Stimulated activated effector memory CD8-positive, alpha-beta T cell treated with anti-CD3 and anti-CD28 coated beads, Interleukin-12 subunit alpha, Interleukin-12 subunit beta, amount 100 ng/mL, for 72 hours (primary cell): ENCODE measurements at places on chromosomes 4 and X.

DNA sequence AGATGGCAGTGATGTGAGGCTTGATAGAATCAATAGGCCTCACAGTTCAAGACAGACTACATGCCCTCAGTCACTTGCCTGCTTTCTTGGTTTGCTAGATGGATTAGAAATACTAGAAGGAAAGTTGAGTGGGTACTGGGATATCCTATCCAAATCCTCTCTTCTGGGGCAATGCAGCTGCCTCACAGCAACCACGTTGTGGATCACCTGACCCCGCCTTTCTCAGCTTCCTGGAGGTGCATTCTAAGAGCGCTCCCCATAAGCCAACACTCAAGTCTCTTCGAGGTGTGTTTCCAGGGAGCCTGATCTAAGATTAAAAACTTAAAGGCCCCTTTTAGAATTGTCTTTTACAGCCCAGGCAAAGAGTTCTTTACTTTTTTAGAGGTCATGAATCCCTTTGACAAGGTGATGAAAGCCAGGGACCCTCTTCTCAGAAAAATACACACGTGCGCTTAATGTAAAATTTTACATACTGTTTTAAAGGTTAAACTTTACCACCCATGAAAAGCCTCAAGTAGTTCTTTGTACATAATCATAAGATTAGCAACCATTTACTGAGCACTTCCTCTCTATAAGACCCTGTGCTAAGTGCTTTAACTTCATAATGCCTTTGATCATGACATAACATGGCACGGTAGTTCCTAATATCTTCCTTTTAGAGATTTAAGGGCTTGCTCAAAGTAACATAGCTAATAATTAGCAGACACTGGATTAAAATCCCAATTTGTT, 840 bp upstream of the RPL34 start:
- no peak for DNase-seq

- DNase-seq: no peak
Measured at GRCh38 chr4:82499738-82500434, 61.9 kb downstream of the TMEM150C start.

DNA sequence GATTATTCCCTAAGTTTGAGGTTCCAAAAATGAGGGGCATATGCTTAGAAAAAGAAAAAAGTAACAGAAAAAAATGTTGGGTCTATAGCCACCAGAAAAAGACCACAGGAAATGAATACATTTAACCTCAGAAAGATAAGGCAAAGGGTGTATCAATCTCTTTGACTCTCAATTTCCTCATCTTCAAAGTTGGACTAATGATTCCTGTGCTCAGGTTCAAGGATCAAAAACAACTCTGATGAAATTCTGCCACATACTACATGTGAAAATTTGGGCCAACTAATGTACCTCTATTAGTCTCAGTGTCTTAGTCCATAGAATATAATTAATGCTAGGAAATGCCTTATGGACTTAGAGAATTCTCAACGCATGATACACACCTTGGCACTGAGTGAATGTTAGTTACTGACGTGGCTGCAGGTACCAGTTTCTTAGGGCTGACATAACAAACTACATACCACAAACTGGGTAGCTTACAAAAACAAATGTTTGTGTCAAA, 257.7 kb downstream of the ANKRD50 start:
- no peak for DNase-seq

DNA sequence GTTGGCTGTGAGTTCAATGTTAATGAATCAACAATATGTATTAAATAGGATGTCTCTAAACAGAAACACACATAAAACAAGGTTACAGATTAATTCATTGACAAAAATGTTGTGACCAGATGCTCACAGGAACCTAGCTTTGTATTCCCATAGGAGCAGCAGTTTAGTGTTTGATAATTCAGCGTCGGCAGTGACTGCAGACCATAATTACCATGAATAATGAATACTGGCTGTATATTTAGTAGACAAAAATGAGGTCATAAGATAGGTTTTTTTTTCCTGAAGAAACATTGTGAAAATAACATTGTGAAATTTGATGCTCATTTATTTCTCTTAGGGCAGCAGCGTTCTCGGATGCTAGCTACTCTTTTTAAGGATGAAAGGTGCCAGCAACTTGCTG, 27.8 kb downstream of the COPS4 start:
- no peak for DNase-seq

DNA sequence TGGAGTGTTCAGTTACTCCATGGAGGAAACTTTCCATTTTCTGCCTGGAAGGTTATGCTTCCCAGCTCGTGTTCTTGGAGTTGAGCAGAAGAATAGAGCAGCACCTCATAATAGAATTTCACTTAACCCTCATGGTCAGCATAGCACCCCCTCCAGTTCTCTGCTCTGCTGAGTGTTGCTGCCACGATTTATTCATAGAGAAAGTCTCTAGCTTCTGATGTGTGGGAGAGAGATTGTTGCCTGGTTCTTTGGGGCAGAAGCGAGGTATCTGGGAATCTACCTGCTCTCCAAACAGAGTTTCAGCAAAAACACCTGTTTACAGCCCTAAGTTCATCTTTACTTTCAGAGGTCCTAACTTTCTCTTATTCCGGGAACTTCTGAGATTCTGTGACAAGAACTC, 3.9 kb upstream of the DTHD1 start:
- no peak for DNase-seq

DNA sequence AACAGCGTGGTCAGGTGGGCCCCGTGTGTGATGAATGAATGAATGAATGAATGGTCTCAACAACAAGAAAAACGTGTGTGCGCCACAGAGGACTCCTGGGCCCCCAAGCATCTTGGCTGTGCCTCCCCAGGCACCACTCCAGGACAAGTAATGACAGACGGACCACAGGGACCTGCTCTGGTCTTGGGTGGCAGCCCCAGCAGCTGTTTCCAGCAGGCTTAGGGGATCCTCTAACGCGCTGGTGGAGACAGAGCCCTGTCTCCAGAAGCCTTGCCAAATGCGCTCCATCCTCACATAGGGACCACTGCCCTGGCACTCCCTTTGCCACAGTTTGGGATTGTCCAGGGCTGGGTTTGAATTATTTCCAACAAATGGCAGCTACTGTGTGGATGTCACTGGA, 39.1 kb downstream of the PSAPL1 start:
- DNase-seq: no peak

DNA sequence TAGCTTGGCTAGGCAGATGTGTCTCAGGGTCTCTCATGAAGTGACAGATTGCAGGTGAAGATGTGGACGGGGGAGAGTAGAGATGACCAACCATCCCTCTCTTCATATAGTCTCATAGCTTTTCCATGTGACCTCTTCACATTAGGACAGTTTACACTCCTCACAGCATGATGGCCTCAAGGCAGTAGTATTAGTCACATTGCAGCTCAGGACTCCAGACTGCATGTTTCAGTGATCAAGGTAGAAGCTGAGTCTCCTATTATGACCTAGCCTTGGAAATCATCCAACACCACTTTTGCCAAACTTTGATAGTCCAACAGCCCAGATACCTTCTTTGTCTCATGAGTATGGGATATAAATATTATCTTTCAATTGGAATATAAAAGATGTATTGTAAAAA, 147.7 kb downstream of the GASK1B start:
- no peak for DNase-seq

DNA sequence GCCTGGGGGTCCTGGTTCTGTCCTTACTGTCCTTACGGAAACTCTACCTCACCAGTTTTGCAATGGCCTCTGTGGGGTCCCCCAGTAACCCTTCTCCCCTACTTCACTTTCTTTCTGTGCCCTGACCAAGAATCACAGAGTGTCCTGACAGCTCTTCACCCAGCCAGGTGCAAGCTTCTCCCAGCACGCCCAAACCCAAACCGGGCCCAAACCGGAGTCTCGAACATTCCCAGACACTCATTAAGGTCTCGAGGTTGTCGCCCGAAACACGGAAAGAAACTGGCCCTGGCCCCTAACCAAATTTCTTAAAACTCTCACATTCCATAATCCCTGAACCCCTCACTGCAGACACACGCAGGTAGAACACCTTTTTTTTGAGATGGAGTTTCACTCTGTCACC, 19.1 kb downstream of the TRIML1 start:
- DNase-seq: no peak

GRCh38 chr4:8192748-8193738, 6.0 kb upstream of the SH3TC1 start:
- DNase-seq: no peak

DNA sequence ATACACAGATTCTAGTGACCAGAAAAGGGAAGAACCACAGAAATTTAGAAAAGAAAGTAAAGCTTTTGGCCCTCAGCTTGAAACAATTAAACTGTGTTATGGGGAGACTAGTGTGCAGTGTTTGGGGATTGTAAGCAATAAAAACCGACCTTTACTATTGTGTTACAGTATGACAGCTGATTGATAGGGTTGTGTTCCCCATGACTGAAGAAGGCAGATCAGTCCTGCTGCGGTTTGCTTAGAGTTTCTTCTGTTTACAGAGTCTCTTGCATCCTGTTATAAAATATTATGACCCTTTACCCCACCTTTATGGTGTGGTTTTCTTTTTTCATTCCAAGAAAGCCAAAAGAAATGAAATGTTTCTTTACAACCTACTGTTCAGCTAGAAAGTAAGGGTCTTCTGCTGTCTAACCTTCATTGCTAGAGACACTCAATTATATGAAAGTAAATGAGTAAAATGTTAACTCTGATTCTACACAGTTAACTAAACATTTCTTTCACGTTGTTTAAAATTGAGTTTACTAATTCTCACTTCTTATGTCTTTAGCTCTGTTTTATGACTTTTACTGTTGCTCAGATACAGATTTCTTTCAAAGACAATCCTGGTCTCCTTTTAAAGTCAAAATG, 18.1 kb downstream of the CHIC1 start:
- no peak for DNase-seq

- DNase-seq: no peak
Measured at GRCh38 chr4:140497747-140498636, at the start of gene MGAT4D. Gene MGAT4D (minus strand): TSS chr4:140498293. CDS start chr4:140498222, 71 bp downstream.

DNA sequence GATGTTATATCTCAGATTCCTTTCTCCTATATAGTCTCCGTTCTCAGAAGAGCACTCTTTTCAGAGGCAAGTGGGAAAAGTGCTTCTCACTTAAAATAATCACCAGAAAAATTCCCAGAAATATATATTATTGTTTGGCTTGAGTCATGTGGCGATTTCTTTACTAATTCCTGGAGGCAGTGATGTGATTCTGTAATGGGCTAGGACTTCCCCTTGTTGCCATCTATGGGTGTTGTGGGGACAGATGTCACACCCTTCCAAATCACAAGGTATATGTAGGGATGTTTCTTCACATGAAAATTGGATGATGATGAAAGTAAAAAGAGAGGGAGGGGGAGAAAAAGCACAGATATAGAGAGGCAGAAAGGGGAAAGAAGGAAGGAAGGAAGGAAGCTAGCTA, 553.4 kb downstream of the PPP4R3C start:
- DNase-seq: no peak

DNA sequence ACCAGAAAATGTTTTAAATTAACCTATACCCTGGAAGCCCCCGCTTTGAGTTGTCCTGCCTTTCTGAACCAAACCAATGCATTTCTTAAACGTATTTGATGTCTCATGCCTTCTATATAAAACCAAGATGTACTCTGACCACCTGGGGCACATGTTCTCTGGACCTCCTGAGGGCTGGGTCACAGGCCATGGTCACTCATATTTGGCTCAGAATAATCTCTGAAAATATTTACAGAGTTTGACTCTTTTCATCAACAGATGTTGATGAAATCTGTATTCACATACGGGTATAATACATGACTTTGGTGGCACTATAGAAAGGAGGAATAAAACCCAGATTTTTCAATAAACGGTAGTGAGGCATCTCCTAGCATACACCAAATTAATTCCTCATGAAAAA, 55.7 kb downstream of the STAP1 start:
- no peak for DNase-seq

- no peak for DNase-seq
Measured at GRCh38 chrX:67570839-67571238, 27.0 kb downstream of the AR start.

DNA sequence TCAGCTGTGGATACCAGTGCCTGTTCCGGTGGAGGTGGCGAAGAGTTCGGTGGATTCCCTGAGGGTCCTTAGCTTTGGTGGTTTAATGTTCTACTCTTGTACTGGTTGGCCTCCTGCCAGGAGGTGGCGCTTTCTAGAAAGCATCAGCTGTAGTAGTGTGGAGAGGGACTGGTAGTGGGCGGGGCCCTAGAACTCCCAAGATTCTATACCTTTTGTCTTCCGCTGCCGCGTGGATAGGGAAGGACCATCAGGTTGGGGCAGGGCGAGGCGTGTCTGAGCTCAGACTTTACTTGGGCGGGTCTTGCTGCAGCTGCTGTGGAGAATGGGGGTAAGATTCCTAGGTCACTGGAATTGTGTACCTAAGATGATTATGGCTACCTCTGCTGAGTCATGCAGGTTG, 390.3 kb downstream of the FAM47A start:
- DNase-seq: no peak

DNA sequence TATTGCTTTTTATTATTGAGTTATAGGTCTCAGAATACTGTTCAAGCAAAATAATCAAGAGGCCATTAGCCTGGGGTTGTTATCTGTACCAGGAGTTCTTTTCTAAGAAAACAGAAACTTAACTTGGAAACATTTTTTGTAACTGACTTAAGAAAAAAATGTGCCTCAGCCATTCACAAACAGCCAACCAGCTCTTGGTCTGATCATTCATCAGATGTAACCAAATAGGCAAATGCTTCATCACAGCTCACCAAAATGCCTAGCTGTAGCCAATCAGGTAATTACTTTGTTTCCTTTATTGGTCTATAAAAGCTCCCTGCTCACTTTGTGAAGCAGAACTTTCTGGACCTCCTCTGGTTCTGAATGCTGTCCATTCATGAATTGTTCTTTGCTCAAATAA, 387.7 kb downstream of the FAT4 start:
- no peak for DNase-seq

- DNase-seq: no peak
Measured at GRCh38 chrX:74540635-74541249, 73.7 kb downstream of the RLIM start.

DNA sequence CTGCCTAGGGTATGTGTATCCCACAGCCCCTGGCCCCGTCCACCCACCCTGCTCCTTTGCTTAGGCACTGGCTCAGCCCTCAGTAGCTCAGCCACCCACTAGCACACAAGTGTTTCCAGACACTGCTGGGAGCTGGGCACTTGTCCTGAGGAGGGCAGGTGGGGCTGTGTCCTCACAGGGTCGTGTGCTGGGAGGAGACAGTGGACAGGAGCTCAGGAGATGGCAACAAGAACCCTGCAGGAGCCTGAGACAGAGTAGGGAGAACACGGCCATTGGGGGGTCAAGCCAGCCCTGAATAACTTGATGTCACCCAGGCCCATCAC, 5.5 kb upstream of the CPLX1 start:
- no peak for DNase-seq

DNA sequence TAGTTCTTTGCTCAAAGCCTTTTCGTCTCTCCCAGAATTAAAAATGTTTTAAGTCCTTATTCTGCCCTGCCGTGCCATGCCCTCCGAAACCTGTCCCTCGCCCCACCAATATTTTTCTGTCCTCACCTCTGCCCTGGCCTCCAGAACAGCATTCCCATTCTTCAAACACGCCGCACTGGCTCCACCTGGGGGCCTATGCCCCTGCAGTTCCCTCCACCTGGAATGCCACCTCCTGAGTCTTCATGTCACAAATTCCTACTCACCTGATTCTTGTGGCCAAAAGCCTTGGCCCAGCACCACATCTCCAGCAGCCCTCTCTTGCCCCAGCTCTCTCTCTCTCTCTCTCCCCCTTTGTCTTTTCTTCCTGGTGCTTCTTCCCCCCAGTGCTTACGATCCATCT, 91.6 kb downstream of the APBB2 start:
- no peak for DNase-seq
